Left renal pelvis (tissue), 4 donors: ENCODE measurements at places on chromosomes 7 and 10. TPM values are rescaled to one million over a fixed set of nuclear protein-coding genes. Genes with fewer than 3 reads are reported as not detected.
A peak's percentile ranks its signal among the peaks of the same experiment; 100 is the strongest.

- no peak for DNase-seq
These were observed 10.2 kb downstream of the APBB1IP start for GRCh38 chr10:26448292-26448691.

The PON2 gene
- polyA plus RNA-seq, result 240 TPM

- DNase-seq, result no peak
These were observed 23.5 kb downstream of the YKT6 start for GRCh38 chr7:44224080-44224973.

GRCh38 chr10:12042409-12042796 is 206 bp downstream of the UPF2 start:
- no peak for DNase-seq

DNA sequence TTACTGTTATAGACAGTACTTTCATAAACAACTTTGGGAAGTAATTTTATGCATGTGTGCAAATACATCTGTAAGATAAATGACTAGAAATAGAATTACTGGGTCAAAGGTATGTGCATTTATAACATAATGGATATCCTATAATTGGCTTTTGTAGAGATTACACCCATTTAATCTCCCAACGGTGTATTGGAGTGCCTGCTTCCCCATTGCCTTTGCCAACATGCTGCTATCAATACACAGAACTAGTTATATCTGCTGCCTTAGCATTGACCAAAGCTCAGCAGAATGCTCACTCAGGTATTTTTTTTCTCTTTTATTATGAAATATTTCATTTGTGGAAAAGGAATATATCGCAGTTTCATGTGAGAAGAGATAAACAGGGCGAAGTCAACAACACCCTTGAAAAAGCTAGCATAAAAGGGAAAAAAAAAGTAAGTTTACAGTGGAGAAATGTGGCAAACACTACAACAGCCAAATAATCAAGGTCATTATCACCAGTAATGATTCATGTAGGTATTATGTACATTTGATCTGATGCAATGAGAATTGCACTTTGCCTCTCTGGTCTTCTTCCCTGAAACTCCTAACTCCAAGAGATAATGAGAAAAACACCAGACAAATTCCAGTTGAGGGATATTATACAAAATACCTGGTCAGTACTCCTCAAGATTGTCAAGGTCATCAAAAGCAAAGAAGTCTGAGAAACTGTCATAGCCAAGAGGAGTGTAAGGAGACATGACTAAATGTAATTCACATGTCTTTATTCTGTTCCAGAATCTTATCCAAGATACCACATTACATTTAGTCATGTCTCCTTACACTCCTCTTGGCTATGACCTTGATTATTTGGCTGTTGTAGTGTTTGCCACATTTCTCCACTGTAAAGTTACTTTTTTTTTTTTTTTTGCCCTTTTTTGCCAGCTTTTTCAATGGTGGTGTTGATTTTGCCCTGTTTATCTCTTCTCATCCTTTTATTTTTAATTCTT is 36.8 kb downstream of the MARCHF5 start:
- no peak for DNase-seq

The MYO1G gene
- polyA plus RNA-seq, result 0.42 TPM

DNA sequence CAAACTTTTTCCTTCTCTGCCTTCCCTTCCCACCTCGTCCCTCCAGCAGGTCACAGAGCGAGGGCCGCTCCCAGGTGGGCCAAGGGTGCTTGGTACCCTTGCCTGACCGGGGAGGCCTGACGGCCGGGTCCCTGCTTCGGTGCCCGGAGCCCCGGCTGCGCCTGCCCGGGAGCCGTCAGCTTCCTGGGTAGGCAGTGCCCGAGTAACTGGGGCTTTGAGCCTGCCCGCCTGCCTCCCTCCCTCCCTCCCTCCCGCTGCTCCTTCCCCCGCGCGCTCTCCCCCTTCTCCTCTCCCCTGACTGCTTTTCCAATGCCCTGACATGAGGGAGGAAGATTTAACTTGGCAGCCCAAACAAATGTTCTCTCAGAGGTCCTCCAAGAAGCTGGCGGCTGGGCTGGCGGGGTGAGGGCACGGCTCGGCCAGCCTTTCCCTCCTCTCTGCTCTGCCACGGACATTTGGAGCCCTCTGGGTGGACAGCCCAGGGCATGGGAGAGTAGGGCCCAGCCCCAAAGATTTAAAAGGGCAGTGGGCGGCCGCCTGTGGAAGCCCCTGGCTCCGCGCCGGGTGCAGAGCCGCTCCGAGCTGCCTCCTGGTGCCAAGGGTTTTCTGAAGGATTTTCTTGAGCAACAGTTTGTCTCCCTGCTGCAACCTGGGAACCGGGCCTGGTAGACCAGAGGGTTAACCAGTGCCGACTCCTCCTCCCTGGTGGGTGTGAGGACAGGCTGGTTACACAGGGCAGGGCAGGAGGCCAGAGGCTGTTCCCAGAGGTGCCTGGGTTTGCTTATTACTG is 2.0 kb downstream of the ZMIZ1 start:
- peak; percentile 62 for DNase-seq

DNA sequence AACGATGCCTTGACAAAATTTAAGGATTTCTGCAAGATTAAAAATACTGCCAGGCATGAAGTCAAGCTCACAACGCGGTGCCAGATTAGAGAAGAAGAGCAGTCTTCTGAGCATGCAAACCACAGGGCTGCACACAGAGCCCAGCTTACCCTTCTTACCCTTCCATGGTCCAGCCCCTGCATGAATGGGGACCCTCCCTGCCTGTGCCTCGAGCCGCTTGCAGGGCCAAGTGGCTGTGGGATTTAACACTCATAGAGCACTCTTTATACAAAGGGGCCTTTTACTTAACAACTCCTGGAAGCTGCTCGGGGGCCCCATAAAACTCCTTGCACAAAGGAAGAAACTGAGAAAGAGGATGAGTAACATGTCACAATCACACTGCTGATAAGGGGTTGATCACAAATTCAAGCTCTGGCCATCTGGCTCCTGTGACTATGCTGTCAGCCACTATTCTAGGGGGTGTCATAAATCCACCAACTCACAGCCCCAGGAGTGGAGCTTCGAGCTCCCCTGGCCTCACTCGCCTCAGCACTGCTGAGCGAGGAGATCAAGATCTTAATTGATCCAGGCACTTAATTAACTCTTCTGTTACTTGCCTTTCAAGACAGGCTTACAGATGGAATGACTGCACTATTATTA is 514.8 kb downstream of the TNS3 start:
- no peak for DNase-seq

The LCOR gene
- polyA plus RNA-seq, result 30.1 TPM

The ABCF2 gene
- 28.2 TPM for polyA plus RNA-seq

DNA sequence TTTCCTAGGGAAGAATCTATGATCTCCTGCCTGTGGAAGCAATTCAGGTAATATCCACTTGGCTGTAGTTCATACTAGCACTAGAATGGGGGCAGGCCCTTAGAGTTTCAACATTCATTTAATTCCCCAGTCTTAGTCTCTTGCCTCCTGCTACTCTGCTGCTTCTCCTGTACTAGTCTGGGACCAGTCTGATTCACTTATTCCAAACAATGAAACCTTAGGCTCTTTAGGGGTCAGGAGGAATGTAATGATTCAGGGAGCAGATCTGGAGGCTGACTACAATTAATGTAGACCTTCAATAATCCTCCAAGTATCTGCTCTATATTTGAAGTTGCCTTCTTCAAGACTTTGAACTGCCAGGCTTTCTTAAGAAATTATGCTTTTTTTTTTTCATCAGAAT is 101.8 kb downstream of the GNAT3 start:
- no peak for DNase-seq

DNA sequence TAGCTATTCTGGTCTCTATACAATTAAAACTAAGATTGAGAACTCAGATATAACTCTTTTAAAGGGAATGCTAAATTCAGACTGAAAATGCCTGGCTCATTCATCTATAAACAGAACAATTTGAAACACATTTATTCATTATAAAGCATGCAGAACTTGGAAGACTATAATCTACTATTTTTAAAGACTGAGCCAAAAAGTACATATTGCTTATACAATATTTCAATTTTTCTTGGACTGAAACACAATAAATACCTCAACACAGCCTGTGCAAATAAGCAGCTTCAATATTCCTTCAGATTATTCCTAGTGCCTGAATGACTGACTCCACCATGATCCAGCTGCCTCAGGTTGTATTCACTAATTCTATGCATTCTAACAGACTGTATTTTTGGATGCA is 15.5 kb upstream of the PHYH start:
- no peak for DNase-seq

The CYP2E1 gene
- polyA plus RNA-seq, result 2.3 TPM

GRCh38 chr10:132476146-132477065 is 61.2 kb upstream of the INPP5A start:
- DNase-seq, result no peak

DNA sequence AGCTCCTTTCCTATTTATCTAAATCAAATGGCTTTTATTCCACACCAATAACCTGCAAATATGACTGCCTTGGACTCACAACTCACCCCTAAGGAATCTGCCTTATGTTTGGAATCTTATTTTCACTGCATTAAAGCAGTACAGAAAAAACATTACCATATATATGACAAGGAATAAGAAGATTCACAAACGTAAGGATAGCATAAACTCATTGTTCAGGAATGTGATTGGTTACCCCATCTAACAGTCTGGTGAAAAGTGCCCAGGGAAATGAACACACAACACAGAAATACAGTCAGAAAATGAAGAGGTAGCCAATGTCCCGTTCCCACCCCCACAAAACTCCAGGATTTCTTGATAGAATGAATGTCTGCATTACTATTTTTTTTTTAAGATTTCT is 2.0 kb downstream of the PPP3CB start:
- no peak for DNase-seq

- no peak for DNase-seq
These were observed 203.0 kb upstream of the MEOX2 start for GRCh38 chr7:15889507-15889906.

DNA sequence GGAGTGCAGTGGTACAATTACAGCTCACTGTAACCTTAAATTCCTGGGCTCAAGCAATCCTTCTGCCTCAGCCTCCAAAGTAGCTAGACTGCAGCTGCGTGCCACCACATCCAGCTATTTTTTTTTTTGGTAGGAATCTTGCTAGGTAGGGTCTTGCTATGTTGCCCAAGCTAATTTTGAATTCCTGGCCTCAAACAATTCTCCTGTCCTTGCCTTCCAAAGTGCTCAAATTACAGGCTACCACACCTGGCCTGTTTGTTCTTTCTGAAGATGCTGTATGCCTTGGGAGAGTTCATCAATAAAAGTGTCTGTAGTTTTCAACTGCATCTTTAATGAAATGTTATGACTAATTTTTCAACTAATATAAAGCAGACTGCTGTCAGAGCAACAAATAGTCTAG is 452 bp downstream of the SAMD9 start:
- DNase-seq, result no peak

The GPRIN2 gene
- polyA plus RNA-seq, result 1.9 TPM

The MEIG1 gene
- 1.2 TPM for polyA plus RNA-seq

- no peak for DNase-seq
These were observed 59.8 kb downstream of the C10orf120 start for GRCh38 chr10:122639801-122640200.

The ASB10 gene
- polyA plus RNA-seq, result not detected

- no peak for DNase-seq
These were observed 74.4 kb upstream of the RSU1 start for GRCh38 chr10:16891375-16892313.

The PPP1R17 gene
- polyA plus RNA-seq, result not detected

The EPO gene
- polyA plus RNA-seq, result 0.18 TPM

GRCh38 chr10:3468919-3469638 is 296.5 kb upstream of the PITRM1 start:
- DNase-seq, result no peak

The GDF10 gene
- polyA plus RNA-seq, result 2.8 TPM

DNA sequence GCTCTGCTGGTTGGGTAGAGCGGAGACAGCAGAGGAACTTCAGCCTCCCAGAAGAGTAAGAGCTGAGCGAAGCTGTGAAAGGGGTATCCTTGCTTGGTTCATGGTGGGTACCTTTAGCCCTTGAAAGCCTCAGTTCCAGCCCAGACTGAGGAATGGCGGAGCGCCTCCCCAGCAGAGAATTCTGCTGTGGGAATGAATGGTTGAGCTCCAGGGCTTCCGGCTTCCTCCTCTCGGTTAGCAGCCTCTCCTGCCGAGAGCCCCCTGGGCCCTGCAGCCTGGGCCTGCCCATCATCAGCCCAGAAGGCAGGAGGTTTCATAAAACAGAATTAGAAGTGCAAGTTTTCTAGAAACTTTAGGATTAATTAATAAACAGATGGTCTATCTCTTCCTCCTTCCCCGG is 79.9 kb upstream of the ANLN start:
- DNase-seq, result no peak

GRCh38 chr10:7547829-7548228 is 118.9 kb downstream of the ITIH5 start:
- no peak for DNase-seq

- DNase-seq, result no peak
These were observed 58.3 kb upstream of the NEUROD6 start for GRCh38 chr7:31398815-31399214.

- DNase-seq, result no peak
These were observed 761.7 kb downstream of the GRID1 start for GRCh38 chr10:85604884-85605283.

The SYT15 gene
- polyA plus RNA-seq, result 8.3 TPM

- DNase-seq, result no peak
These were observed 45.4 kb downstream of the APBB1IP start for GRCh38 chr10:26483554-26483953.

The EGR2 gene
- 54.8 TPM for polyA plus RNA-seq

GRCh38 chr7:87170828-87171227 is 18.6 kb downstream of the DMTF1 start:
- no peak for DNase-seq

The FRMPD2 gene
- polyA plus RNA-seq, result 0.08 TPM

- DNase-seq, result no peak
These were observed 110.8 kb upstream of the PPP2R2D start for GRCh38 chr10:131790021-131790420.

- DNase-seq, result no peak
These were observed 720 bp downstream of the SNCG start for GRCh38 chr10:86958901-86959736.

The SRGN gene
- 18.5 TPM for polyA plus RNA-seq

- no peak for DNase-seq
These were observed 144.1 kb downstream of the NOC3L start for GRCh38 chr10:94218493-94219183.

GRCh38 chr10:80870282-80870681 is 332.6 kb downstream of the SH2D4B start:
- no peak for DNase-seq

The DMTF1 gene
- polyA plus RNA-seq, result 236 TPM

The MRPS24 gene
- 70.0 TPM for polyA plus RNA-seq

DNA sequence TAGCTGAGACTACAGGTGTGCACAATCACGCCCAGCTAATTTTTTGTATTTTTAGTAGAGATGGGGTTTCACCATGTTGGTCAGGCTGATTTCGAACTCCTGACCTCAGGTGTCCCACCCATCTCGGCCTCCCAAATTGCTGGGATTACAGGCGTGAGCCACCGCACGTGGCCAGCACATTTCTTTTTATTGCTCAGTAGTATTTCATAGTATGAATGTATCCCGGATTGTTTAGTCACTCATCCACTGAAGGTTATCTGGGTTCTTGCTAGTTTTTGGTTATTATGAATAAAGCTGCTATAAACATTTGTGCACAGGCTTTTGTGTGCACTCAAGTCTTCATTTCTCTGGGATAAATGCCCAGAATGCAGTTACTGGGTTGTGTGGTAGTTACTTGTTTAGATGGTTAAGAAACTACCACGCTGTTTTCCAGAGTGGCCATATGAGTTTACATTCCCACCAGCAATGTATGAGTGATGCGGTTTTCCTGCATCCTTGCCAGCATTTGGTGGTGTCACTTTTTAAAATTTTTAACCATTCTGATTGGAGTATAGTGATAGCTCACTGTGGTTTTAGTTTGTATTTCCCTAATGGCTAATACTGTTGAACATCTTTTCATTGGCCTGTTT is 275.8 kb upstream of the LYZL1 start:
- no peak for DNase-seq

- no peak for DNase-seq
These were observed 9.8 kb downstream of the PODXL start for GRCh38 chr7:131546583-131547141.

The CRTAC1 gene
- 21.8 TPM for polyA plus RNA-seq
